ENCODE measurements at places on chromosomes 1 and 21.

GRCh38 chr1:42176902-42177519 lies 12.5 kb upstream of the GUCA2A start:
- DNase-seq, result no peak

- no peak for DNase-seq
Observed at GRCh38 chr1:70675737-70676156, 264.7 kb downstream of the CTH start.

DNA sequence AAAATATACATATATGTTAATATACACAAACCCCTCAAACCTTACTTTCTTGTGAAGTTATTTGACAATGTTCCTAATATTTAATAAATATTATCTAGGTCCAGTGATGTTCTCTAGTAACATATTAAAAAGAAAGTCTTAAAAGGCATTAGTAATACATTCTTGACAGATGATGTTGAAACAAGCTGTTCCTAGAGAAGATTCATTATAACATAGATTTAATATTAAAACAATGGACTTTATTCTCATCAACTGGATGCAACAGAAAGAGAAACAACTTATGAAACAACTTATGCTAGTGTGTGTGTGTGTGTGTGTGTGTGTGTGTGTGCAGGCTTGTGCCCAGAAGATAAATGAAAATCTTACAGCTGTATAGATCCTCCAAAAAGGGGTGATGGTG lies 68.5 kb upstream of the PLXNA2 start:
- no peak for DNase-seq

- no peak for DNase-seq
Observed at GRCh38 chr1:211517006-211517405, 25.0 kb upstream of the RD3 start.

DNA sequence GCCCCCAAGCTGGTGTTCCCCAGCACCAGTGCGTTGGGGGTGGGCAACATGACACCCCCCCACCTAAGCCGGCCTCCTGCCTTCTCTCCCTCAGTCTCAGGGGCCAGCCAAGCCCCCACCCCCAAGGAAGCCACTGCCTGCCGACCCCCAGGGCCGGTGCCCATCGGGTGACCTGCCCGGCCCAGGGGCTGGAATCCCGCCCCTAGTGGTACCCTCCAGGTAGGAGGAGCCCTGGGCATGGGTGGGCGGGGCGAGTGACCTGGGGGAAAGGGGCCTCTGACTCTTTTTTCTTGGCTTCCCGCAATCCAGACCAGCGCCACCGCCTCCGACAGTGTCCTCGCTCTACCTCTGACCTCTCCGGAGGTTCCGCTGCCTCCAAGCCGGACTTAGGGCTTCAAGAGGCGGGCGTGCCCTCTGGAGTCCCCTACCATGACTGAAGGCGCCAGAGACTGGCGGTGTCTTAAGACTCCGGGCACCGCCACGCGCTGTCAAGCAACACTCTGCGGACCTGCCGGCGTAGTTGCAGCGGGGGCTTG lies 1.3 kb upstream of the EFNA4 start:
- no peak for DNase-seq

DNA sequence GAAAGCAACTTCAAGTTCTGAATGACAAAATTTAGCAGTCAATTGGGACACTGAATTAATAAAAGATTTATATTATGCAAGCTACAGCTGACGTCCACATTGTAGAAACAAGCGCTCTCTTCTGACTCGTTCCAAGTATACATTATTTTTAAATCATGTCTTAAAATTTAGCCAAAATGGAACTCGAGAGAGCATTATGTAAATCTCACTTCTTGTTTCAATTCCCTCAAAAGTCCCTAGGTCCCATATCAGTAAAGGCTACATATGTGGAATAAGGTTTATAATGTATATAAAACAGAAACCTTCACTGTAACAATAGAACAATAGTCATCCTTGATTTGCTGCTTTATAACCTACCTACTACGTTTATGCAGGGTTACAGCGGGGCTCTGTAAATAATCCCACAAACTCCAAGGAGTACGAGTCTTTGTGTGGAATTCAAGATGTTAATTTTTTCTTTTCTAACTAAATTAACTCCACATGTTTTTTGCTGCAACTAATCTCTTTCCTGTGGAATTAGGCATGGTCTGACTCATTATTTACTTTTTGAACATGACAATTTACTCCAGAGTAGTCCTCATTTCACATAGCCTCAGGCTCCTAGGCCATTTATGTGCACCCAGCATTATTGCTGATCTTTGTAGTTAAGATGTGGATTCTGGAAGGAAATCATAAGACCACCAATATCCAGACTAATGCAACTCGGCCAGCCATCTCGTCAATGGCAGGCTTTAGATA lies 785.1 kb downstream of the LTN1 start:
- DNase-seq, result no peak

DNA sequence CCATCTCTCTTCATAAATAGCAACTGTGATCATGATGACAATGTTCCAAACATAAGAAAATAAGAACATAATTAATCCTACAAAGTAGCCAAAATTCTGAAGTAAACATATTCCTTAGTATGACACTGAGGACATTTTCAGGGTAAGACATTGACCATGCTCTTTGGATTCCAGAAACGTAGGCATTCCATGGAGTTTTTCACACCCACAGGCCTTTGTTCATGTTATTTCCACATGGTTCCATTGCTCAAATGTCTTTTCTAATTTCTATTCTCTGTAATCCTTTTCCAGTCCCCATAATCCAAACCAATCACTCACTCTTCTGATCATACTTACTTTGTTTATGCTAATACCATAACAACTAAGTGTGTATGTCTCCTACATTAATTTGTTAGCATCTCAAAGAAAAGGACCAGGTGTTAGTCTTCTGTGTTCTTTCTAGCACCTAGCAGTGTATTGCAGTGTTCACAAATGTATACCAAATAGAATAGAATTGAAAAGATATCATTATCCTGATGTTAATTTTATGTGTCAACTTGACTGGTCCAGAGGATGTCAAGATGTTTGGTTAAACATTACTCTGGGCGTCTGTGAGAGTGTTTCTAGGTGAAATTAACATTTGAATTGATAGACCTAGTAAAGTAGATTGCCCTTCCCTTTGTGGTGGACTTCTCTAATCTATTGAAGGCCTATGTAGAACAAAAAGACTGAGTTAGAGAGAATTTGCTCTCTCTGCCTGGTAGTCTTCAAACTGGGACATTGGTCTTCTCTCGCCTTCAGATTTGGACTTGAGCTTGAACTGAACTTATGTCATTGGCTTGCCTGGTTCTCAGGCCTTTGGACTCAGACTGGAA lies 516.6 kb downstream of the PTPRC start:
- DNase-seq, result no peak

- no peak for DNase-seq
Observed at GRCh38 chr1:58047265-58047858, 499.2 kb downstream of the OMA1 start.

DNA sequence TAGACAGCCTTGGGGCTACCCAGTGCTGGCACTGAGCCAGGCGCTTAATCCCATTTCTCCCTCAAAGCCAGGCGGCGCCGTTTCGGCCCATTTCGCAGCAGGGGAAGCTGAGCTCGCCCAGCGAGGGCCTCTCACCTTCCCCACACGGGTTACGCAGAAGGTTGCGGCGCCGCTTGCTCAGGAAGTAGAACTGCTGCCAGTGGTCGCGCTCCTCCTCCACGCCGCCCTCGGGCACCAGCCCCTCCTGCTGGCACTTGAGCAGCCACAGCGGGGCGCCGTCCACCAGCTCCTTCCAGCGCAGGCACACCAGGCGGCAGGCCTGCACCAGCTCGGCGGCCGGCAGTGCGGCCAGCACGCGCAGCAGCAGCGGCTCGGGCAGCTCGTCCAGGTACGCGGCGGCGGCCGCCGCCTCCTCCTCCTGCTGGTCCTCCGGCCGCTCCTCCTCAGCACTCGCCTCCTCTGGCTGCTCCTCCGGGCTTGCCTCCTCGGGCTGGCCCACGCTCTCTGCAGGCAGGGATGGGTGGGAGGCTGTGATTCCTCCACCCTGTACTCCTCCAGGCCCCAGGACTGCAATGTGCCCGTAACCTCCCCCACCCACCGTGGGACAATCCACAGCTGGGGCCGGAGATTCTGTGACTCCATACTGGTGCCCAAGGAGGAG lies 3.8 kb downstream of the FBXO2 start:
- DNase-seq, result no peak

DNA sequence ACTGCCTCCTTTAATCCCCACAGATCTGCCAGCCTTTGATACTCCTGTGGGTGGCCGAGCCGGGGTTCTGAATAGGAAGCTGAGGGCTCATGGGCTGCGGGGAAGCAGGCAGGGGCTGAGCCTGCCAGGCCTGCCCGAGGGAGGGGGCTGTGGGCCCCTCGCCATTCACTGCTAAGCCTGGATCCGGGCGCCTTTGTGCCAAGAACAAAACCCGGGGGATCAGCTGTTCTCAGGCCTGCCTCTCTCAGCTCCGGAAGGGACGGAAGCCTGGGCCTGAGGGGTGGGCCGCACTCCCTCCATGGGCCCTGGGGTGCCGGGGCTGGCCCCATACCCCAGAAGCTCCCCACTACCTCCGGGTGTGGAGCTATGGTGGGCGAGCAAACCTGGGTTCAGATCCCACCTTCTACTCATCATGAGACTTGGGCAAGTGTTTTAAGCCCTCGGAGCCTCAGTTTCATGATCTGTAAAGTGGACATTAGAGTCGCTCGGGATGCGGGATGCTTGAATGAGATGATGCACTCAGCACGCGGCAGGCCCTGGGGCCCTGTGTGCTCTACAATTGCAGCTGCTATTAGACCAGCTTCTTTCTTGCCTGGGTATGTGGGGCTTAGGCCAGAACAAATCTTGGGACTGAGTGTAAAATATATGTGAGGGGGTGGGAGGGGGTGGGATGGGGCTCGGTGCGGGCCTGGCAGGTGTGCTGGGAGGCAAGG lies 19.2 kb upstream of the EPHA2 start:
- DNase-seq, result no peak

- DNase-seq, result no peak
Observed at GRCh38 chr1:47507881-47508701, 70.2 kb downstream of the FOXD2 start.

DNA sequence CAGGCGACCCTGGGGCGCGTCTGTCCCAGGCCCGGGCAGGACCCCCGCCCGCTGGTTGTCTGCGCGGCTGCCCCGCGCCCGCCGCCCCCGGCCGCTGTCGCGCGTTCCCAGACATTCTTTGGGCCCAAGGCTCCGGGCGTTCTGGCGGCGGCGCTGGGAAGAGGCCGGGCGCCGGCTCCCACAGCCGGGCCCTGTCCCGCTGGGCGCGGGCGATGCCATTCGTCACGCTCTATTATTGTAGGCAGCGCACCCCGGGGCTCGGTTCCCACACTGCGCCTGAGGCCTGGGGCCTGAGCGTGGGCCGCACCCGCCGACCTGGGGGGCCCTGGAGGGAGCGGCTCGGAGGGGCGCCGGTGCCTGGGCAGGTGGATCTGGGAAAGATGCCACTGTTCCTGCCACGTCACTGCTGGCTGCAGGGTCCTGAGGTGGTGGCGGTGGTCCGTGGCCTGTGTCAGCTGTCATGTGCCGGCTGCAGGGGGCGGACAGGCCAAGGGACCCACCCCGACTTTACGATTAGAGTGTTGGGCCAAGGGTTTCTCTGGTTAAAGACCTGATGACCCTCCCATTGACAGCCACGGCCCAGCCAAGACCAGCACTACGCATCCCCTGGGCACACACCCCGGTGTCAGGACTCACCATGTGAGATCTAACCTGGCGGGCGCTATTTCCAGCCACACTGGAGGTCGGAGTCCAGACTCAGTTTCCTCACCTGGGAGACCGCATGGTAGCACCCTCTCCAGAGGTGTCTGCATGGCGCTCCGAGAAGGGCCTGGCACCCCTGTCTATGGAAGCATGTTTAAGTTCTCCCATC lies 55.1 kb upstream of the ADARB1 start:
- DNase-seq, result no peak

DNA sequence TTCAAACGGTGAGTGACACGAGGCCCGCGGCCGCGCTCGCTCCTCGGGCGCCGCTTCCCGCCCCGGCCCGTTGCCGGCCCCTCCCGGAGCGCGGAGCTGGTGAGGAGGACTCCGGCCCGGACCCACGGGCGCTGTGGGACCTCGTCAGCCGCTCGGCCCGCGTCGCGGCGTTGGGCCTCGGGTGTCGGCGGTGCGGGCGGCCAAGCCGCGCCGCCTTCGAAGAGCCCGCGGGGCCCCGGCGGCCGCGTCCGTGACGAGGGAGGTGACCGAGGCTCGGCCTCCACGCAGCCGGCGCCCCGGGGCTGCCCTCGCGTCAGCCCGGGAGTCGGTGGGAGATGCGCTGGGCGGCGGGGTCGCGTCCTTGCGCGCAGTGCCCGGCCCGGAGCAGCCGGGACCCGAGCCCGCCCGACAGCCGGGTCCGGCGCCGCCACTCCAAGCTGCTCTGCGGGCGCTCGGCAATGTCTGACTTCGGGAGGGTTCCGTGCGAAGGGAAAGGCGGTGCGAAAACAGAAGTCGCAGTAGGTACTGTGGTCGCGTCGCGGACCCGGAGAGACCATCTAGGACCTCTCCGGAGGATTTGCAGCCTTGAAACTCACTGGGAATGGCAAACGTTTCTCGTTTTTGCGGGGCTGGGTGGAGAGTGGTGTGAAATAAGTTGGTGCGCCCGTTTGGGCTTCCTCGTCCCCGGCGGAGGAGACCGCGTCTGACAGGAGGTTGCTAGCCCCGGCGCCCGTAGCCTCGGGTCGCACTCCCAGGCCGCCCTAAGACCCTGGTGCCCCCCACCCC lies 829 bp downstream of the SPEN start:
- no peak for DNase-seq

DNA sequence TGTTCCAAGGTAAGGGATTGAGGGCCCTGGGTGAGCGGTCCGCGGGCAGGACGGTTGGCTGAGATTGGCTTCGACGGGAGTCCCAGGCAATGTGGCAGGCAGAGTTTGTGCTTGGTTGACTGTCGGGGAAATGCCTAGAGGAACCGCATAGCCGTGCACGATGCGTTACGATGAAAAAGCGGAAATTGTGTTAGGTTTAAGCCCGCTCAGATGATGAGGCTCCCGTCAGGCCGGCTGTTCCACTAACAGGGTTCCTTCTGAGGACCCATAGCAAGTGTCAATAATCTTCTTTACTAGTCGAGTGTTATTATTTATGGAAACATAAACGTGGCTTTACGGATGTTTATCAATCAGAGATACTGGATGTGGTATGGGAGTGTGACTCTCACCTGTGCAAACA lies 117.8 kb upstream of the COL6A1 start:
- no peak for DNase-seq

GRCh38 chr1:15049067-15049466 lies 104.5 kb upstream of the TMEM51 start:
- no peak for DNase-seq

Measured in vagina (tissue), 2 donors.